SK-N-SH treated with all-trans-retinoic acid at 6 μM for 48 hours (cell line): ENCODE measurements at places on chromosomes 6 and 20.

GRCh38 chr6:39911513-39912125 lies 22.6 kb downstream of the MOCS1 start:
- no peak for ATAC-seq

DNA sequence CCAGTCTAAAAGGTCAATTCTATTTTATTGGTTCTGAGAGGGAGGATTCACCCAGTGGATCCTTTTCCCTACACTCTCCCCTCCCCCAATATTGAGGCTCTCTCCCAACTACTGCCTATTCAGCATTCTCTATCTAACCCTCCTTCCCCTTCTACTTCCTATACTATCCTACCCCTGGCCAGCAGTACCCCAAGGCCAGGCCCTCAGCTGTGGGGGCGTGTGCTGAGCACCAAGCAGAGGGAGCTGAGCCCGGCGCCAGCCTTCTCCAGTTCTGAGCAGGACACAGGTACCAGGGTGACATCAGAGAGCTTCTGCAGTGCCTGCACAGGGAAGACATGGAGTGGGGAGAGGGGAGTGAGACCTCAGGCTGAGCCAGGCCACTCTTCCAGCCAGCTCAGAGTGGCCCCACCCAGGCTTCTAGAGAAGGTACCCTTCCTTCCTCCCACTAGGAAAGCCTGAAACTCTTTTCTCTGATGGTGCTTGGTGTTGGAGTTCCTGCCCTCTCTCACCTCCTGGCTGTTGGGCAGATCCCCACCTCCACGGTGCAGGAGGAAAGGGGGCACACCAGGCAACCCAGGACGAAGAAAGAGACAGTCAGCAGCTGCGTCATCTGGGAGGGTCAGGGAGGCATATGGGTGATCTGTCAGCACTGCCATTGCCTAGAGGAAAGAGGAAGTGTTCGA lies 1.9 kb downstream of the DDAH2 start:
- ATAC-seq = no peak

DNA sequence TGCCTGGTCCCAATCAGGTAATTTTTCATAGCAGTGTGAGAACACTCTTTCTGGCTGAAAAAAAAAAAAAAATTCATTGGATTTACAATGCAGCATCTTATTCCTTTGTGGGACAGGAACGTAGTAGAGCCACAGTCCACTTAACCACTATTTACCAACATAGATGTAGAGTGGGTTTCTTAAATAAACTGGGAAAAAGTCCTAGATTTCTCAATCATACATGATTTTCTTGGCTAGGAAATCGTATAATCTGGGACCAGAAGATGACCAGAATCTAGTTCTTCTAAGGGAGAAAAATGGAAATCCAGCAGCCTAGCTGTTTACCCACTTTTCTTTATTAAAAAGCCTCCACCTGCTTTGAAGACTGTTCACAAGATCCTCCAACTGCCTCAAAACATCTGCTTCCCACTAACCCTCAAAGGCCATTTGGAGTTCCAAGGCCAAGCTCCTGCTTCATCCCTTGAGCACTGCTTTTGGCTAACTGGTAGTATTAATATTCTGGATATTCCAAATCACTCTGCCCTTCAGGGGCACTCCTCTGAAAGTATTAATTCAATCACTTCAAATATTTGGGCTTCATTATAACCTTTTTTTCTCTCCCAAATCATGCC lies 70.4 kb downstream of the FYN start:
- ATAC-seq = no peak

DNA sequence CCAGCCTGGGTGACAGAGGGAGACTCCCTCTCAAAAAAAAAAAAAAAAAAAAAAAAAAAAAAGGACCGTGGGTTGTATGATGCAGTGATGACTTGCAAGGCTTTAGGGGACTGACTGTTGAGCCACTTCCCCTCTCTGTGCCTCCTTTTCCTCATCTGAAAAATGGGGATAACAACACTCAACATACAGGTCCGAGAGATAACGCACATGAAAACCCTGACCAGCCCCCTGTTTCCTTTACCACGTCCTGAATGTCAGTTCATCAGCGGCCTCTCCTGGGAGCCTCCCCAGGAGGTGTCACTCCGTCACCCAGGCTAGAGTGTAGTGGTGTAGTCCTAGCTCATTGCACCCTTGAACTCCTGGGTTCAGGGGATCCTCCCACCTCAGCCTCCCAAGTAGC lies 3.9 kb downstream of the SLA2 start:
- ATAC-seq = no peak

DNA sequence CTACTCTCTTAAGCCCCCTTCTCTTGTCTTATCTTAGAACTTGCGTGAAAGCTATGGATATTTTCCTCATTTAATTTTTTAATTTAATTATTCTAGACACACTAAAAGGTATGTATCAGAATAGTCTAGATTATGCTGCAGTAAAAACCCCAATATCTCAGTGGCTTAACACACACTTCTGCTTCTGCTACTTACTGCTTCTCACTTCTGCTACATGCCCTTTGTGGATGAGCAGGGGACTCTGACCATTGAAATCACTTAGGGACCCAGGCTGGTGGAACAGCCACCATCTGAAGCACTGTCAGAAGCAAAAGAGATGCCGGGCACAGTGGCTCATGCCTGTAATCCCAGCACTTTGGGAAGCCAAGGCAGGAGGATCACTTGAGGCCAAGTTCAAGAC lies 27.2 kb upstream of the SCUBE3 start:
- ATAC-seq = no peak

GRCh38 chr6:21354805-21355238 lies 238.7 kb upstream of the SOX4 start:
- ATAC-seq = no peak

- no peak for ATAC-seq
These were observed 189.5 kb upstream of the MANEA start for GRCh38 chr6:95387845-95388244.

DNA sequence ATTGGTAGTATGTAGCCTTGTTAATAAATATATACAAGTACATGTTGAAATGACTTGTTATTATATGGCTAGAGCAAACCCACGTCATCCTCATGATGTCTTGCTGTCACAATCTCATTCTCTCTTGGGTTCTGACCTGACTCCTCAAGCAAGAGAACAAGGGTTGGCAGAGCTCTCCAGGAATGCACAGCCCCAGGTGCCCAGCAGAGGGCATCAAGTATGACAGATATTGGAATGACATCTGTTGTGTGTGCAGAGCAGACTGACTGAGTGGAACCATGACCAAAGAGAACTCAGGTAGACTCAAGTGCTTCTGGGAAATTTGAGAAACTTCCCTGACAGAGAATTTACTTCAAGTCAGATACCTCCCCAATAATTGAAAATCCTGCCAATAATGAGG lies 90.6 kb downstream of the PAX1 start:
- no peak for ATAC-seq

DNA sequence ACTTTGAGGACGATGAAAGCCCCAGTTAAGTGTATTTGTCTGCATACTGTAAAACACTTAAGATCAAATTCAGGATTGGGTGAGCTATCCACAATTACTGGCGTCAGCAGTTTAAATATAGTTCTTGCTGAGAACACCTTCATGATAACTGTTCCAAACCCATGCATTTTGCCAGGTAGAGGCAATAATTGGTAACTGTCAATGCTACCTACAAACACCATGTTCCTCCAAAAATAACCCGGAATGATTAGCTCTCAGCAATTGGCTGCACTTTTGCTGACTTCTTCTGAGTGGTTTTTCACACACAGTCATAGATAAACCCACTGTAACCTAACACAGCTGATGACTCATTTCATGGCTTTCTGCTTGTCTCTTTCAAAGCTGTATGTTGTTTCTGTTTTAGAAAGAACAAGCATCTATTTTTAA lies 1358.6 kb upstream of the GJE1 start:
- ATAC-seq = peak; percentile 100

- ATAC-seq = no peak
These were observed 22.8 kb downstream of the FYN start for GRCh38 chr6:111850295-111850937.

DNA sequence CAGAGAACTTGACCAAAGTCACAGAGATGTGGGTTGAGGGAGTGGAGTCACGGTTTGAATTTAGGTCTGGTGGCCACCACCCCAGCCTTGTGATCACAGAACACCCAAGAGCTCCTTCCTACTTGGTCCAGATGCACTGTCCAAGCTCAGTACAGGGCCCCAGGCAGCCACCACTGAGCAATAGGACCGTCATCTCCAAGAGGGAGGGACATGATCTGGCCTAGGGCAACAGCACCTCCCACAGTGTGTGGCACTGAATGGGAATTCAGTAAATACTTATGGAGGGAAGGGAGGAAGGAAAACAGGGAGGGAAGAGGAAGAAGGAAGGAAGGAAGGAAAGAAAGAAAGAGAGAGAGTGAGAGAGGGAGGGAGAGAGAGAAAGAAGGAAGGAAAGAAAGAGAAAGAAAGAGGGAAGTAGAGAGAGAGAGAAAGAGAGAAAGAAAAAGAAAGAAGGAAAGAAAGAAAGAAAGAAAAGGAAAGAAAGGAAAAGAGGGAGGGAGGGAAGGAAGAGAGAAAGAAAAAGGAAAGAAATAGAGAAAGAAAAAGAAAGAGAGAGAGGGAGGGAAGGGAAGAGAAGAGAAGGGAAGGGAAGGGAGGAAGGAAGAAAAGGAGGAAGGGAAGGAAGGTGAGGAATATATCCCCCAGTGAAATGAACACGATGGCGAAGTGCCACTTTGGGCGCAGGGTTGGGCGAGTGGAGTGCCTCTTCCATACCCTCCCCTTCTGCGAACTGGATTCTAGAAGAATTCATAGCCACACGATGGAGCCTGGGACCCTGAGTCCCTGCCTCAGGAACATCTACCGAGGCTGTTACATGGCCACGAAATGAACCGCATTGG lies 243.7 kb downstream of the TFAP2C start:
- no peak for ATAC-seq

GRCh38 chr6:34986845-34987246 lies 97.8 kb downstream of the ANKS1A start:
- peak; percentile 85 for ATAC-seq

GRCh38 chr6:40350747-40351217 lies 236.4 kb downstream of the LRFN2 start:
- ATAC-seq = no peak

DNA sequence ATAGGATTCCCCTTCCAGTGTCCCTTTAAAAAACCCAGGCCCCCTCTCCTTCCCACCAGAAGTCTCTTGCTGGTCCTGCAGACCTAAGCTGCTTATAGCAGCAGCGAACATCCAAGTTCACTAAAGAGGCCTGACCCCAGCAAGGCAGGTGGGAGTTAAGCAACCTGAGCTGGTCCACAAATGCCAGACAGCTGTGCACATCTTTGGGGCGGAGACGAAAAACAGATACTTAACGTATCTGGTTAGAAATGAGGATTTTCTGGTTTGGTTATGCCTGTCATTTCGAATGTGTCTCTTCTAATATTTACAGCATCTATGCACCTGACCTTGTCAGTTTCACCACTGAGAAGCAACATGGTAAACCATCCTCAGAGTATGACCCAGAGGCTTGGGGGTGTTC lies 87.8 kb downstream of the SLC2A10 start:
- no peak for ATAC-seq

DNA sequence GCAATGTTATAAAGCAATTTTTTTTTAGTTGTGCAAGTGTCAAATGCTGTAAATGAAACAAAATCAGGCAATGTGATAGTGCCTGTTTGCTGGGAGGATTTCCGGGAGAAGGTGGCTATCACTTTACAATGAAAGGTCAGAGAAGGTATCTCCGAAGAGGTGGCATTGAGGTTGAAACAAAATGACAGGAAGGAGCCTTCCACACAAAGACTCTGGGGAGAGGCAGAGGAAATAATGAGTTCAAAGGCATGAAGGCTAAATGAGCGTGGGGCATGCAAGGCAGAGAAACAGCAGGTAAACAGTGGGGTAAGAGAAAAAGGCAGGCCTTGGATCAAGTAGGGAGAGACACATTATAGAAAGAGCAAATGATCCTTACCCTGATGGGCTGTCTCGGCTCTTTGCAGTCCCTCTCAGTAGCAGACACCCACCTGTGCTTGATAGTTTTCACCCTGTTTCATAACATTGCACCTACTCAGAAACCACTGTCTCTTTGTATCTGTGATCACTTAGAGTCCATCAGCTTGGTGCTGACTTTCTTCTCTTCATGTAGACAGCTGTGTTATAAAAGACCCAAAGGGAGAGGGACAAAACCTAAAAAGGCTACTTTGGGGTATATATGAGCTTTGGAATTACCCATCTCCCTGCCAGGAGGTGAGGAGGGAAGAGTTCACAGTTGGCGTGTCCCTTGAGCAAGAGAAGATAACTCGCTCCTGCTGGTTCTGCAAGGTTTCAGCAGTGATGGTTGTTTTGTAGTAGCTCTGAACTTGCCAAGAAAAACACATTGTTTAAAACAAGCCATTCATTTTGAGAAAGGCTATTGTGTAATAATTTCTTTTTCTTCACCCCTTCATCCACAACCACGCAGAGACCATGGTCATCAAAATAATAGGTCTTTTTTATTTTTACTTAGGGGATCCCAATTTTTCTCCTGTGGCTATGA lies 22.3 kb downstream of the NRN1 start:
- no peak for ATAC-seq

- ATAC-seq = no peak
These were observed 49.2 kb downstream of the ANKS1A start for GRCh38 chr6:34938268-34938667.

DNA sequence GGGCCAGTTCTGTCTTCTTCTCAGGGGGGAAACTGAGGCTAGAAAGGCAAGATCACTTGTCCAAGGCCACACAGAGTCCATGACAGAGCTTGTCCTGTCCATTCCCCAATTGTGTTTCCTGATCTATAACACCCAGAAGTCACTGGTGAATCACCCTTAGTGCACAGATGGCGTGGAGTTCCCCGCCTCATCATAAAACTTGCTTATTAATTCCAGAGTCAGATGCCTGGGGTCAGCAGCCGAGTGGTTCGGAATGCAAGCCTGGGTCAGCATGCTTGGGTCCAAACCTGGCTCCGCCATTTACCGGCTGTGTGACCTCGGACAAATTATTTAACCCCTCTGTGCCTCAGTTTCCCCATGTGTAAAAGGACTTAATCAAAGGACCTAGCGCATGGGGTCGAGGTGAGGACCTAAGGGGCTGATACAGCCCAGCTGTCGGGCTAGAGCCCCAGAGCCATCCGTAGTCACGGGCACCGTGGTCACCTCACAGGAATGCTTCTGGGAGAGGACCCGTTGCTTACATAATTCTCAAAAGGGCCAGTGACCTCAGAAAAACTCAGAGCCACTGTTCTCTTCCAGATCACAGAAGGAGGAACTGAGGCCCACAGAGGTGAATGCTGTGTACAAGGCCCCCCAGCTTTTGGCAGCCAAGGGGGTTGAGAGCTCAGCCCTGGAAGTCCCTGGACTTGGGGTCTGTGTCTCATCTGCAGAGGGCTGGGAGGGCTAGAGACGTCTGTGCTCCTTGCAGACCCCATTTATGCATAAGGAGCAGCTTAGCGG lies 1.4 kb upstream of the ZBP1 start:
- ATAC-seq = no peak

- ATAC-seq = peak; percentile 68
These were observed 200.5 kb downstream of the PLCB4 start for GRCh38 chr20:9269280-9269971.

- no peak for ATAC-seq
These were observed 74.9 kb upstream of the ZNFX1 start for GRCh38 chr20:49352751-49353150.

DNA sequence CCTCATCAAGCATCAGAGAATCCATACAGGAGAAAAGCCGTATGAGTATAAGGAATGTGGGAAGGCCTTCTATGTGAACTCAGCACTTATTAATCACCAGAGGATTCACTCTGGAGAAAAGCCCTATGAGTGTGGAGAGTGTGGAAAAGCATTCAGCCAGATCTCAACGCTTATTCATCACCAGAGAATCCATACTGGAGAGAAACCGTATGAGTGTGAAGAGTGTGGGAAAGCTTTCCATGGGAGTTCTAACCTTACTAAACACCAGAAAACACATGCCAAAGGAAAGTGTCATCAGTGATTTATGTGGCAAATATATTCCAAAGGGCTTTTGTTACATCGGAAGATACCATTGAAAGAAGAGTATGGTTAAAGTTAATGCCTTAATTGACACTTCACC lies 25.4 kb downstream of the ZKSCAN8 start:
- peak; percentile 40; the same call in 2 of the 3 replicates for ATAC-seq
